ENCODE measurements at places on chromosomes 4 and X. TPM values are rescaled to one million over a fixed set of nuclear protein-coding genes. Genes with fewer than 3 reads are reported as not detected.

The AFF2 gene
- polyA plus RNA-seq, result 0.05 TPM

The RAPGEF2 gene
- 45.5 TPM for polyA plus RNA-seq

The XAGE1B gene
- polyA plus RNA-seq, result not detected

The TEX13B gene
- polyA plus RNA-seq, result not detected

The USP38 gene
- polyA plus RNA-seq, result 12.3 TPM

The GAGE2A gene
- not detected for polyA plus RNA-seq

The FANCB gene
- polyA plus RNA-seq, result 1.5 TPM

The ERVMER34-1 gene
- 0.54 TPM for polyA plus RNA-seq

The GABRE gene
- polyA plus RNA-seq, result 2.1 TPM

The CTAG1B gene
- polyA plus RNA-seq, result not detected

The SPANXA1 gene
- polyA plus RNA-seq, result not detected

The ETDB gene
- polyA plus RNA-seq, result not detected

The WNK3 gene
- 0.14 TPM for polyA plus RNA-seq

GRCh38 chr4:3704669-3705068 is 61.5 kb upstream of the ADRA2C start:
- no peak for DNase-seq

- DNase-seq, result no peak
Measured at GRCh38 chrX:48831909-48832291, 3.5 kb downstream of the PCSK1N start.

DNA sequence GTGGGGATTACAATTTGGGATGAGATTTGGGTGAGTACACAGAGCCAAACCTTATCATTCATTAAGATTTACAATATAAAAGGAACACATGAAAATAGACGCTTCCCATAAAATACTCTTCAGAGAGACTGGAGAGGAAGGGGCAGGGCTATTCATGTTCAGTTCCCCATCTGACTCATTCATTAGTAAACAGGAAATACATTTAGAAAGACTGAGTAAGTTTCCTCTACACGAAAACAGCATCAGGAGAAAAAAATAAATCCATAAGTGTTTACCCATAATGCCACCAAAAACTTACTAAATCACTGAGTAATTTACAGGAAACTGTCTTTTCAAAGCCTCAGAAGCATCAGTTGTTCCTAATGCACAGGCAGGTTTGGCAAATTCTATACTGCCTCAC is 255.4 kb upstream of the CXorf51A start:
- no peak for DNase-seq

DNA sequence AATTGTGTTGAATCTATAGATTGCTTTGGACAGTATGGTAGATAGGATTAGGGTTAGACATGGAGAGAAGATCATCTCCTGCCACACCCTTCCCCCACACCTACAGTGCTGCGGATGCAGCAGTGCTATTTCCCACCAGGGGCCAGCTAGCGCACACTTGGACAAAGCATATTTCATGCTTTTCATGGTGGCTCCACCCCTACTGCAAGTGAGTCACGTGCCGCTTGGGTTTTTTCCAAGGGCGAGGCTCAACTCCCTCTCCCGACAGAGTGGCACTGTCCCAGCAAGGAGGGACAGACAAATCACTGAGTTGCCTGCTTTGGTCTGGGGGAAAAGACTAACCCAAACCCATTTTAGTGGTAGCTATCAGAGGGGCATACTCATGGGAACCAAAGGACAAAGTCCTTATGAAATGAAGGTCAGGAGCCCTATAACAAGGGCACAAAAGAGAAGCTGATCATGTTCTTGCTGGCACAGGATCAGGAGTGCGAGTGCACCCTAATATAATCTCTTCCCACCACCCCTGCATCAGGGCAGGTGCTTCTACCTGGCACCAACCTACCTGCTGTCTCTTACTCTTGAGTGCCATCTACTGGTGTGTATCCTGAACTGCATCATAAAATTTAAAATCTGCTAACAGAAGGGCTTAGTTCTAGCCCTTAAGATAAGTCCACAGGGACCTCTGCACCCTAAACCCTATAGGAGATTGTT is 55.1 kb upstream of the PGAM4 start:
- peak; percentile 26 for DNase-seq

DNA sequence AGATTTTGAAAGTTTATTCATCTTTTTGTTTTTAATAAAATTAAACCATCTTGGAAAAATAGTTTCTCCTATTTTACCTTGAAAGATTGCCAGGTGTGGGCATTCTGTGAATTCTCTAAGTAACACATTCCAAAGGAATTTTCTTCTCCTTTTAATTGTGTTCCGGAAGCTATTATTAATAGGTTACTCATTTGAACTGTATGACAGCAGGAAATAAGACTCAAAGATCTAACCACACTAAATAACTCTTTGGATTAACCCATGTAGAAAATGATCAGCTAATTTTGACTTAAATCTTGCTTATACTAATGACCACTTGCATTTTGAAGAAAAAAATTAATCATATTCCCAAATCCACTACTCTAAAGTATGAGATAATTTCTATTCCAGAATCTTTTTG is 17.6 kb upstream of the CCNI start:
- no peak for DNase-seq

GRCh38 chr4:650951-651883 is 22.9 kb downstream of the ATP5ME start:
- DNase-seq, result no peak

- DNase-seq, result no peak
Measured at GRCh38 chr4:15130441-15130840, 128.2 kb downstream of the CPEB2 start.

DNA sequence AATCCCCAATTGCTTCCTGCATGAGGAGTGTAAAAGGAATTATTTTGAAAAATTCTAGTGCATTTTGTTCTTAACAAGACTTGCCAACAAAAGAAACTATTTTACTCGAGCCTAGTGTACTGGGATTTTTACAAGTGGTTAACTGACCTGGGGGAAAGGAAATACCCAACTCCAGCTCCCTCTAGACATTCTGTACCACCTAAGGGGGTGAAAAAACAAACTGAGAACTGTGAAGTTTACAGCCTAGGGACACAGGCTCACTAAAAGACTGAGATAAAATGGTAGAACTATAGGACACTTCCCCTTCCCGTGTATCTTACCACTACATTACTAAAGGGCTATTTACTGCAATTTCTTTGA is 2.6 kb upstream of the ADH5 start:
- no peak for DNase-seq

- no peak for DNase-seq
Measured at GRCh38 chrX:12802741-12803140, 11.5 kb downstream of the PRPS2 start.

DNA sequence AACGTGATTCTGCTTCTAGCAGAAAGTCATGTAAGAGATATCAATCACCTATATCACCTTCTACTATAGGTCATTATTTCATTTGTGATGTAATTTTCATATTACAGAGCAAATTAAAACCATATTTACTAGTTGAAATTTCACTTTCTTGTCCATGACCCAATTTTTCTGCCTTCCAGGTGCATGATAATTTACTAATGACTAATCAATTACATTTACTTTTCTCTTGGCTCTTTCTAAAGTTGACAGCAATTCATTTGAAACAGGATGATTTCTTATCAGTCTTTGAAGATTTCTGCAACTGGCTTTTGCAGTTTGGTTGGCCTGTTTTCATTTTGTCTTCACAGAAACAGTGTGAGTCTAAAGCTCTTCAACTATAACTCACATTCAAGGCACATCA is 81.4 kb downstream of the ZAR1 start:
- DNase-seq, result no peak

GRCh38 chr4:11635342-11635741 is 206.6 kb upstream of the HS3ST1 start:
- DNase-seq, result peak; percentile 93

DNA sequence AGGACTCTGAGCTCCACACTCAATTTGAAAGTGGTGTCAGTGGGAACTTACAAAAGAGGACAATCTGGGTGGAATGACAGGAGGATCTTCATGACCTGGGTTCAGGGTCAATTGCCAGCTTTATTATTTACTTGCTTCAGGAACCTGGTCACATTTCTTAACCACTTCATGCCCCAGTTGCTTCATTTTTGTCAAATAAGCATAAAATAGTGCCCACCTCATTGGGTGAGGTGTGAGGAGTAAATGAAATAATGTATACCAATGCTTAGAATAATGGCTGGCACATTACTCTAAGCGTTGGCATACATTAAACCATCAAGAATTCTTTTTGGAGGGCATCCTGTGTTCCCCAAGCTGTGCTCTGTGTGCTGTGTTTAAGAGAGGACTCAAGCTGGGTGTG is 19.4 kb downstream of the VGLL1 start:
- no peak for DNase-seq

DNA sequence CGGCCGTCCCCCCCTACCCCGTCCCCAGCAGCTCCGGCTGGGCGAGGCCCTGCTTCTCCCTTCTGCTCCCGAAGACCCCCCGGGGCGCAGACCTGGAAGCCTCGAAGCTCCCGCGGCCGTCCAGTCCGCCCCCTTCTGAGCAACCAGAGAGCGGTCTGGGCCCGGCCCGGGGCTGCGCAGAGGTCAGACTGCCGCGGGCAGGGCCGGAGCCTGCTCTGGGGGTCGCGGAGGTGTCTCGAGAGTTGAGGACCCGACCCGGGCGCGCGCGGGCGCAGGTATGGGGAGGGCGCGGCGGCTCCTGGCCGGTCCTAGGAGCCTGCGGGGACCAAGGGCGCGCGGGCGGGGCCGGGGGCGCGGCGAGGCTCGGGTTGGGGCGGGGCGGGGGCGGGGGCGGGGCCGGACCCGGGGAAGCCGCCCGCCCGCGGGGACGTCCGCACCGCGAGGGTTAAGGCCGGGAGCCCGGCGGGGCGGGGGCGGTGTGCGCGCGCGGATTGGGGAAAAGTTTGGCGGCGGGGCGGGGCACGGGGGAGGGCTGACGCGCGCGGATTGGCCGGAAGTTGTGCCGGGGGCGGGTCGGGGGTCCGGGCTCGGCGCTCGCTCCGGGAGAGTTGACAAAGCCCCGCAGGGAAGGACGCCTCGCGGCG is at the start of gene FGFRL1:
Gene FGFRL1 (plus strand): TSS at position 605 of the 644 bp plus-strand sequence. CDS start 860 bp downstream, outside the sequence.
- DNase-seq, result peak; percentile 85

DNA sequence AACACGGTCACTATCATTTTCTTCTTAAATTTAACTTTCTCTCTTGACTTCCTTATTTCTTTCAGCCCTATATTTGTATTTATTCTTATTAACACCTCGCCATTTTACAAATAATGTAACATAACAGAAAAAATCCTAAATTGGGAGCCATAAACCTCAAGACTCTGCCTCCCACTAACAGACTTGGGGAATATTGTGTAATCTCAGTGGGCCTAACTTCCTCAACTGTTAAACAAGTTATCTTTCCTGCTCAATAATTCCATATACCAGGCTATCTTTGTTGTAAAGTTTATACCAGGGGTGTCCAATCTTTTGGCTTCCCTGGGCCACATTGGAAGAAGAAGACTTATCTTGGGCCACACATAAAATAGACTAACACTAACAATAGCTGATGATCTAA is 26.2 kb downstream of the PRSS12 start:
- DNase-seq, result no peak

DNA sequence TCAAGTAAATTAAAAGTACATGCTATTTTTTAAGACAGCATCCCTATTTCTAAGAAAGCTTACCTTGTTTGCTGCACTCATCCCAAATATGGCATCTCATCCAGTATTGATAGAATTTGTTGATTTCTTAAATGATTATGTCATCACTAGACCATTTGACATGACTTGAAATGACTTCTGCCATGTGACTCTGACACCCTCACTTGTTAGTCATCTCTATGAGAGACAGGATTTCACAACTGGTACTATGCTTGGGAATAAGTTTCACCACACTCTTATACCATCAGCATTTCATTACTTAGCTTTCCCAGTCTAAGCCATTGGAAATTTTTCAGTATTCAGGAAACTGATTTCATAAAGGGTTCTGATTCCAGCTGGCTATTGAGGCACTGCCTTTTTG is 55.3 kb downstream of the TMPRSS11F start:
- DNase-seq, result no peak

DNA sequence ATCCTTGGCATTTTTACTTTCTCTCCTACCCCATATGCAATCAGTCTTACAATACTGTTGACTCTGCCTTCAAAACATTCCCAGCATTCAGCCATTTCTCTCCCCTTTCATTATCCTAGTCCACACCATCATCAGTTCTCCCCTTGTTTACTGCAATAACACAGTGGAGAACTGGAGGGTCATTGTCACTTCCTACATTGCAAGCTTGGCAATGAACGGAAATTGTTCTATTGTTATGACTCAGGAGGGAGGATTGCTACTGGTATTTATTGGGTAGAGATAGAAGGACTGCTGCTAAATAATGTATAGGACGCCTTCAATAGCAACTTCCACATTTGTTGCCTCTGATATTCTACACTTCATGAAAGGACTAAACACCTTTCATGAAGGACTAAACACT is 231.8 kb downstream of the BANK1 start:
- DNase-seq, result no peak

DNA sequence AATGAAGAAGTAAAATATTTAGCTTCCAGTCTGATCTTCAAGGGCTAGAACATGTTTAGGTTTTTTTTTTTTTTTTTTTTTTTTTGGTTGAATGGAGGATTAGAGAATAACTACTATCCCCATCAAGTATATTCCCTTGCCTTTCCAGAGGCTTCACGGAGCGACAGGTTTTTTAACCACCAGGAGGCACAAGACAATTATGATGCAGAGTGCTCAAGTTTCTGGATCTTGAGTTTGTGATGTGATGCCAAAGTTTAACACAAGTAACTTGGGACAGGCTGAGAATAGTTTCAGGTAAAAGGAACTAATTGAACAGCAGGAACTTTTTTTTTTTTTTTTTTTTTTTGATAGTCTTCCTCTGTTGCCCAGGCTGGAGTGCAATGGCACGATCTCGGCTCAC is 30.3 kb downstream of the CCNI start:
- peak; percentile 47 for DNase-seq

GRCh38 chrX:29852767-29853166 is 362.6 kb upstream of the MAGEB2 start:
- peak; percentile 30 for DNase-seq

- peak; percentile 39 for DNase-seq
Measured at GRCh38 chrX:123899701-123900100, 39.8 kb downstream of the XIAP start.

GRCh38 chrX:15475486-15475885 is 17.6 kb downstream of the PIR start:
- no peak for DNase-seq

DNA sequence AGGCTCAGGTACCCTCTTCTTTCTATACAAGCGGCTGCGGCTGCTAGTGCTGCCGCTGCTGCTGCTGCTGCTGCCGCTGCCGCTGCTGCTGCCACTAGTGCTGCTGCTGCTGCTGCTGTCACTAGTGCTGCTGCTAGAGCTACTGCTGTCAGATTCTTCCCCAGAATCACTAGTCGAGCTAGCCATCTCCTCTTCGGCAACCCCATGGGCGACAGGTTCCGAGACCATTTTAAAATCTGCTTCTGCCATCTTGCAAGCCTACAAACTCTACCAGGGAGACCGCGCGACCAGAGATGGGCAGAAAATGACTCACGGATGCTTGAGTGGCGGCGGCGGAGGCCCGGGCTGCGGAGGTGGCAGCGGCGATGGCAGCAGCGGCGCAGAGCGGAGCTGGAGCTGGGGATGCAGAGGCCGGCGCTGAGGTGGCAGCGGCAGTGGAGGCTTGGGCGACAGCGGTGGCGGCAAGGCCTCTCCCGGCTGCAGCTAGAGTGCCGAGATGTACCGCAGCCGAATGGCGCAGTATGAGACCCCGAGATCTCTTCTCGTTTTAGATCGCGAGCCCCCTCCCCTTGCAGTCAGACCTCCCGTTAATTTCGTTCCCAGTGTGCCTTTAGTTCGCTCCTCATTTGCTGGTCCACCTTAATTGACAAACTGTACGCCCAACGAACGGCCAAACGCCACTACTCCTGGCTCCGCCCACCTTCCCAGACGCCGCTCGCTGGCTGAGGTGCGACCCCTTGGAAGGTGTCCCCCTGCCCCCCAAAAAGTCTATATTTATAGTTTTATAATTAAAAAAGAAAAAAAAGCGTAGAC is at the start of gene NAP1L3:
Gene NAP1L3 (minus strand): TSS at position 523 of the 813 bp plus-strand sequence. CDS start 274 bp downstream, at position 249.
- DNase-seq, result peak; percentile 88

GRCh38 chrX:133910539-133910938 is 74.9 kb downstream of the GPC3 start:
- DNase-seq, result no peak

Data from fibroblast of lung (primary cell).